ENCODE measurements at places on chromosomes 6 and 20. TPM values are rescaled to one million over a fixed set of nuclear protein-coding genes. Genes with fewer than 3 reads are reported as not detected.

The VGLL2 gene
- not detected for total RNA-seq

The NKX2-2 gene
- not detected for total RNA-seq

The AGPAT4 gene
- total RNA-seq, result 4.1 TPM

The NMBR gene
- not detected for total RNA-seq

The CD24 gene
- not detected for total RNA-seq

The MAS1 gene
- not detected for total RNA-seq

The PSORS1C1 gene
- total RNA-seq, result 2.1 TPM

The PPP1R14C gene
- not detected for total RNA-seq

The HLA-DPB1 gene
- 37.8 TPM for total RNA-seq

The PRSS35 gene
- total RNA-seq, result not detected

The ASF1A gene
- total RNA-seq, result 15.7 TPM

The MAFB gene
- total RNA-seq, result 0.79 TPM

The TMEM242 gene
- total RNA-seq, result 5.1 TPM

The OLIG3 gene
- total RNA-seq, result not detected

The RNGTT gene
- 16.8 TPM for total RNA-seq

The HLA-DQB2 gene
- not detected for total RNA-seq

Data from mammary microvascular endothelial cell (primary cell).